Activated CD4-positive, alpha-beta T cell treated with anti-CD3 and anti-CD28 coated beads for 24 hours (primary cell): ENCODE measurements at places on chromosomes 5 and 9.

DNA sequence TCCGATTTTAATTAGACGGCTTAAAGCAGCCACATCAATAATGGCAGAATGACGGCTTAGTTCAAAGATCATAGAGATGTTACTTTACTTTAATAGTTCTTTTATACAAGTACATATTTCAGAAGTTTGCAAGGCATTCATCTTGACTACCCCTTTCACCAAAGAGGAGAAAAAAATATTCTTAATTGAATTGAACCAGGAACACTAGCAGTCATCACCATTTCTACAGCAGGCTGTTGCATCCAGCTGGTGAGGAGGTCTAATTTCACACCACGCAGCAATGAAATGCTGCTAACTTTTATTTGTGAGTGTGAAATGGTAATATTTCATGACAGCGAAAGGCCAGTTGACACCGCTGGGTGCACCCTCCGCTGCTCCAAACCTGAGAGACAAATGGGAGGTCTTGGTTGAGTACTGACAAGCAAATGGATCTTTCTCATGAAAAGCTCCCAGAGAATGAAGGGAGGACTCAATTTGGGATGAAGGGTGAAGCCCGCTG, 322.2 kb downstream of the GLIS3 start:
- no peak for DNase-seq

GRCh38 chr5:135249658-135250057, 149.4 kb downstream of the MACROH2A1 start:
- no peak for DNase-seq

GRCh38 chr5:113268232-113268631, 166.6 kb downstream of the TSSK1B start:
- no peak for DNase-seq

- no peak for DNase-seq
These were observed 49.4 kb upstream of the NEURL1B start for GRCh38 chr5:172591636-172592035.

GRCh38 chr5:40838086-40838485, 3.1 kb upstream of the RPL37 start:
- DNase-seq, result no peak
